ENCODE measurements at places on chromosomes 7 and 10.

- DNase-seq: peak; percentile 73
These were observed 19.8 kb downstream of the ACBD7 start for GRCh38 chr10:15068802-15069201.

DNA sequence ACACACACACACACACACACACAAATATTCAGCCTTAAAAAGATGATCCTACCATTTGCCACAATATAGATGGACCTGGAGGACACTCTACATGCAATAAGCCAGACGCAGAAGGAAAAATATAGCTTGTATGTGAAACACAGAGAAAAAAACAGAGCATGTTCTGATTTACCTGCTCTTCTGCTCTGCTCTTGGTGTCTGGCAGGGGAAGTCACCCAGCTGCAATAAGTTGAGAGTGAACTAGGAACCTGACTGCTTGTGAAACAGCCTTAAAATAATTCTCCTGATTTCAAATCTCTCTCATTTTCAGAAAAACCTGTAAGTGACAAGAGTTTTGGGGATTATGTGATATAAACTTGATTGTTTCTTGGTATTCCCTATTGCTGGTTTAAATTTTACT lies 31.0 kb upstream of the KCND2 start:
- no peak for DNase-seq

DNA sequence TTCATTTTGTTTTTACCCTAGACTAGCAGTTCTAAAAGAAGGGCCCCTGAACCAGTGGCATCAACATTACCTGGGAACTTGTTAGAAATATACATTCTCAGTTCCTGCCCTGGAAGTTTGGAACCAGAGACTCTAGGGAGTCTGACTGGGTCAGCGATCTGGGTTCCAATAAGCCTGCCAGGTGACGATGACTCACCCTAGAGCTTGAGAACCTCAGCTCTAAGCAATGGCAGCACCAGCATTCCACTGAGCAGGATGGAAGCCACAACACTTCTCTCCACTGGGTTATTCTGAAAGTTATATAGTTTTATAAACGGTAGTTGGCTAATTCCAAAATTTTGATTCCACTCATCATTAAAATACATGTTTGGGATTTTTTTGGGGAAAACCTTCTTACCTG lies 97.0 kb upstream of the AMPH start:
- DNase-seq: no peak

DNA sequence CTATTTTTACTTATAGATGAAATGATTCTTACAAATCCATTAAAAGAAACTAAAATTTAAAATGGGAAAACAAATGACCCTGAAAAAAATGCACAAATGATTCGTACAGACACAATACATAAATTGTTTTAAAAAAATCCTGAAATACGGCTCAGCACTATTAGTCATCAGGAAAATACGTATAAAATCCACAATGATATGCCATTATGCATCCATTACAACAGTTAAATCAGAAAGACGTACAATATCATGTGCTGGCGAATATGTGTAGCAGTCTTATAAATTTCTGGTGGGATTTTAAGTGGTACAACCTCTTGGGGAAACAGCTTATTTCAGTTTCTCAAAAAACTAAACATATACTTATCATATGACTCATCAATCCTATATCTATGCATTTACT lies 600.1 kb upstream of the STEAP1 start:
- no peak for DNase-seq

DNA sequence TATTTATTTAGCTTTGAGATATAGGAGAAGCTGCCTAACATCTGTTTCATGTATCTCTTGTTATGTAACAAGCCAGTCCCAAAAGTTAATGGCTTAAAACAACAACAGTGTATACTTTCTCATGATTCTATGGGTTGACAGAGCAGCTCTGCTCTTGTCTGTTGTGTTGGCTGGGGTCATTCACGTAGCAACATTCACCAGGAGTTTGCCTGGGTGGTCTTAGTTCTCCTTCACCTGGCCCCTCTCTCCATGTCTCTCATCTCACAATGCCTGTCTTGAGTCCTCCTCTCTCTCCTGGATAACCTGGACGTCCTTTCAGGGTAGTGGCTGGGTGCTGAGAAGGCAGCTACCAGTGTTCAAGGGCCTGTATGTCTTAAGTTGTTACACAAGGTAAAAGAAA lies 27.5 kb downstream of the INPP5F start:
- DNase-seq: no peak
